ENCODE measurements at places on chromosomes 7 and 10. TPM values are rescaled to one million over a fixed set of nuclear protein-coding genes. Genes with fewer than 3 reads are reported as not detected.
A peak's percentile ranks its signal among the peaks of the same experiment; 100 is the strongest.

- no peak overlapping the region for H3K4me3 ChIP-seq
- no peak overlapping the region for H3K27ac ChIP-seq
- DNase-seq = no peak
- no peaks in the 10 kb centered on the region for H3K4me1 ChIP-seq
- H3K36me3 ChIP-seq = no peaks in the 10 kb centered on the region
Observed at GRCh38 chr7:8637322-8637721, 203.9 kb downstream of the NXPH1 start.

DNA sequence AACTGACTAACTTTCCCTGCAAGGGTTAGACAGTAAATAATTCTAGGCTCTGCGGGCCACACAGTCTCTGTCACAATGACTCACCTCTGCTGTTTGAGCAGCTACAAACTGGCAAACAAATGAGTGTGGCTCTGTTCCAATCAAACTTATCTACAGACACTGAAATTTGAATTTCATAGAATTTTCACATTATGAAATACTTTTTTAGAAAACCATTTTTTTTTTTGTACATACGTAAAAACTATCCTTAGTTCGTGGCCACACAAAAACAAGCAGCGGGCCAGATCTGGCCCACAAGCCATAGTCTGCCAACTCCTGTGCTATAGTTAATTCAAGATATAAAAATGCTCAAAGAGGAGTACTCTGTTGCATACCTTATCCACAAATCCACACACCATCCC, 32.6 kb downstream of the PIP4K2A start:
- H3K27ac ChIP-seq = no peak overlapping the region
- no peaks in the 10 kb centered on the region for H3K36me3 ChIP-seq
- no peaks in the 10 kb centered on the region for H3K27me3 ChIP-seq
- peak; percentile 13 for DNase-seq
- H3K4me1 ChIP-seq = peaks cover 12% of the 10 kb centered on the region
- H3K4me3 ChIP-seq = no peak overlapping the region

GRCh38 chr7:1516586-1517251, 12.5 kb upstream of the INTS1 start:
- no peak overlapping the region for H3K4me3 ChIP-seq
- no peak for DNase-seq
- no peaks in the 10 kb centered on the region for H3K4me1 ChIP-seq
- no peaks in the 10 kb centered on the region for H3K27me3 ChIP-seq
- no peak overlapping the region for H3K27ac ChIP-seq

DNA sequence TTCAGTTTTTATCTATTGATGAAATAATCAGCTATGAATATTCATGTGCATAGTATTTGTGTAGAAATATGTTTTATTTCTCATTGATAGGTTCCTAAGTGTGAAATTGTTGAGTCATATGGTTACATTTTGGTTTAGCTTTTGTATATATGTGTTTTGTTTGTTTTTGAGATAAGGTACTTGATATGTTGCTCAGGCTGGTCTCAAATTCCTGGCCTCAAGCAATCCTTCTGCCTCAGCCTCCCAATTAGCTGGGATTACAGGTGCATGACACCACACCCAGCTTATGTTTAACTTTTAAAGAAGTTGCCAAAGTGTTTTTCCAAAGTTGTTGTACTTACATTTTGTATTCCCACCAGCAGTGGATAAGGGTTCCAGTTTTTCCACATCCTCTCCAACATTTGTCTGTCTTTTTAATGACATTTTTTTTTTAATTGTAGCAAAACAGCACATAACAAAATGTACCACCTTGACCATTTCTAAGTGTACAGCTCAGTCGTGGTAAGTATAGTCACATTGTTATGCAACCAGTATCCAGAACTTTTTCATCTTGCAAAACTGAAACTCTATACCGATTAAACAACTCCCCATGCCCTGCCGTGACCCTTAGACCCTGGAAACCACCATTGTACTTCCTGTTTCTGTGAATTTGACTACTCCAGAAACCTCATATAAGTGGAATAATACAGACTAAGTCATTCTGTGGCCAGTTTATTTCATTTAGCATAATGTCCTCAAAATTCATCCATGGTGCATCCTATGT, 12.6 kb upstream of the UBE2D1 start:
- H3K4me3 ChIP-seq = no peak overlapping the region
- H3K36me3 ChIP-seq = no peaks in the 10 kb centered on the region
- DNase-seq = no peak

The CDNF gene
- 5.7 TPM for polyA plus RNA-seq

The RAMP3 gene
- polyA plus RNA-seq = 25.9 TPM

The CCDC126 gene
- 2.4 TPM for polyA plus RNA-seq

All from pancreas (tissue), 10 donors.